Osteocyte (in vitro differentiated cells): ENCODE measurements at places on chromosomes 16 and 17.

GRCh38 chr17:76824093-76824492 is 44.1 kb upstream of the MGAT5B start:
- no peak for DNase-seq

GRCh38 chr16:54707813-54708212 is 222.9 kb upstream of the IRX5 start:
- no peak for DNase-seq

DNA sequence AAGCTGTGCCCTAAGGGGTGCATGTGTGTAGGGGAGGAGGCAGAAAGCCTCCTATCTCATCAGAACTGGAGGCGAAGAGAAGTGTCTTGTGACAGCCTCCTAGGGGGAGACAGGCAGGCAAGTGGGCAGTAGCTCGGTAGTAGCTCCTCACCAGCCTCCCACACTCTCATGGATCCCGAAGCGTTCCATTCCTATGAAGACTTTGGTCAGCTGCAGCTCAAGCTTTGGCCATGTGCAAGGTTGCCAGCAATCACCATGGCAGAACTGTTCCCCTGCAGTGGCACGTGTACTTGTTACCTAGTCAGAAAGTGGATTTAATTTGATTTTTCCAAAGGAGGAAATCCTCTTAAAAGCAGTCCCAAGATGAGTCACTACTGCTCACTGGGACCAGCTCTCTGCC is 6.7 kb downstream of the MRPL58 start:
- DNase-seq = no peak

DNA sequence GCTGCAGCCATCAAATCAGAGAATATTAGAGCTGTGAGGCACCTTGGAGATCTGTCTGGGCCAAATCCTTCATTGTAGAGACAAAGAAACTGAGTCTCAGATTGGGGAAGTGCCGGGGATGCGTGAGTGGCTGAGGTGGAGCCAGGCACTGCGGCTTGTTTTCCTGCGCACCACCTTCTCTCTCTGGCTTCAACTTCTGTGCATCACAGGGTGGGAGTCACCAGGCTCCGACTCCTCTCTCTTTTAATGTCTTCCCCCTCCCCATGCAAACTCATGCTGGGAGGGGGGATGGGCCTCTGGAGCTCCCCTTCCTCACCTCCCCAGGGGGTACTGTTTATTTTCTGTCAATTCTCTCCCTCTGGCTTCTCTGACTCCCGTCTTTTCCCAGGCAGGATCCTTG is 8.7 kb upstream of the ETV4 start:
- no peak for DNase-seq

- no peak for DNase-seq
Measured at GRCh38 chr17:4215882-4216570, 47.8 kb downstream of the ANKFY1 start.

- no peak for DNase-seq
Measured at GRCh38 chr17:3803308-3803640, 2.3 kb upstream of the ITGAE start.

DNA sequence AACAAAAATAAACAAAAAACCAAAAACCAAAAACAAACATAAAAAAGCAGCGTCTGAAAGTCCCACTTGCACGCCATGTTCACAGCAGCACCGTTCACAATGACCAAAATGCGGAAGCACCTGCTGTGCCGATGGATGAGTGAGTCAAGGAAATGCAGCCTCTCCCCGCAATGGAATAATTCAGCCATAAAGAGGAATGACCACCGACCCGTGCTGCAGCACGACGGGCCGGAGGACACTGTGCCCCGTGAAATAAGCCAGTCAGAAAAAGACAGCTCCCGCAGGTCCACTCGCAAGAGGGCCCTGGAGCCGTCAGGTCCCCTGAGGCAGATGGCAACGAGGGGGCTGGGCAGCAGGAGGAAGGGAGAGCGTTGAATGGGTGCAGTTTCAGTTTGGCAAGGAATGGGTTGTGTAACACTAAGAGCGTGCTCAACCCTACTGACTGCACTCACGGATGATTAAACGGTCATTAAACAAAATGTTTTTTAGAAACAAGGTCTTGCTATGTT is 5.1 kb downstream of the CLCN7 start:
- DNase-seq = no peak

DNA sequence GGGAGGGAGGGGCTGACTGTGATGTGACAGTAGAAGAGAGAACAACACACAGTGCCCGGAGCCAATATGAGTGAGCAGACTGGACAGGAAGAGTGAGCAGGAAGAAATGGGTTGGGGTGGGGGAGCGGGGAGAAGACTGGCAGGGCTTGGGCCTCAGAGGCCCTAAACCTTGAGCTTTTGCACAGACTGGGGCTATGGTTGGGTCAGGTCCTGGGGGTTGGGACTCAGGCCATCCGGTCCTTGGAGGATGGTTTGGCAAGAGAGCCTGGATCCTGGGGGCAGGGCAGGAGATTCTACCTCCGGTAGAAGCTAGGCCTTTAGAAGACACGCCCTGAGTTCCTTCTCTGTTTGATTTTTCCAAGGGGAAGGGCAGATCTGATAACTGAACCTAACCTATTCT is 1.1 kb downstream of the CAMTA2 start:
- no peak for DNase-seq

DNA sequence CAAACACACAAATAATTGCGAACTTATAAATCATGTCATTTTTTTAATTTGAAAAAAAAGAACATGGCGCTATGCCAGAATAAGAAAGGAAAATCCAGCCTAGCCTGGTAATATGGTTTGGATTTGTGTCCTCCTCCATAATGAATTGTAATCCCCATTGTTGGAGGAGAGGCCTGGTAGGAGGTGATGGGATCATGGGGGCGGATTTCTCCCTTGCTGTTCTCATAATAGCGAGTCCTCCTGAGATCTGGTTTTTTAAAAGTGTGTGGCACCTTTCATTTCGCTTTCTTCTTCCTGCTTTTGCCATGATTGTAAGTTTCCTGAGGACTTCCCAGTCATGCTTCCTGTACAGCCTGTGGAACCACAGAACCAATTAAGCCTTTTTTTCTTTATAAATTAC is 65.9 kb upstream of the TANC2 start:
- DNase-seq = peak; percentile 8

- no peak for DNase-seq
Measured at GRCh38 chr16:87043231-87044031, 273.8 kb downstream of the C16orf95 start.

- peak; percentile 97 for DNase-seq
Measured at GRCh38 chr17:40121181-40122135, at the start of gene MSL1. Gene MSL1, plus strand, starts transcription at chr17:40121971. Its CDS starts 642 bp downstream, at chr17:40122613.

GRCh38 chr17:28740406-28741357 is 3.1 kb upstream of the TRAF4 start:
- DNase-seq = no peak

GRCh38 chr16:84563786-84564420 is 54.0 kb downstream of the COTL1 start:
- no peak for DNase-seq

- no peak for DNase-seq
Measured at GRCh38 chr17:31788571-31788946, 70.5 kb downstream of the COPRS start.

GRCh38 chr17:50165867-50166517 is at the start of gene SGCA:
Gene SGCA, plus strand, starts transcription at chr17:50166005. Its CDS starts 36 bp downstream, at chr17:50166041.
- no peak for DNase-seq

- no peak for DNase-seq
Measured at GRCh38 chr16:67580202-67580601, 17.9 kb downstream of the CTCF start.

GRCh38 chr16:67428146-67428731 is 2.7 kb upstream of the HSD11B2 start:
- peak; percentile 89 for DNase-seq

DNA sequence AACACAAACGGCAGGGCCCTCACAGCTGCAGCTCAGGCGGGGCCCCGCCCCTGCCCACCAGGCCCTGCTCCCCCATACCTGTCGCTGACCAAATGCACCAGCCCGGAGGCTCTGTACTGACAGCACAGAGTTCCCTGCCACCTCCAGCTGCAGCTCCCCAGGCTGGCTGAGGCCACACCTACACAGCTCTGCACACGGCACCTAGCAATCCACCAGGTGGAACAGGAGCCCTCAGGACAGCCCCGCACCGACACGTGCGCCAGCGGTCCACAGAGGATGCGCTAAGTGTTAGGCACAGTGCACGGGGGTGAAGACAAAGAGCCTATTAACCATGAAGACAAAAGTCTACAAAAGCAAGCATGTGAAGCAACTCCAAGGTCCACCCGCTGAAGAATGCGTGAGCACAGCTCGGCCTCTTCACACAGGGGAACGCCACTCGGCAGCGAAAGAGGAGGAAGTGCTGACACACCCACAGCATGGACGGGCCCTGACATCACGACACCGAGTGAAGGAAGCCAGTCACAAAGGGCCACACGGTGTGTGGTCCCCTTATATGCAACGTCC is 5.4 kb downstream of the ZCCHC14 start:
- DNase-seq = no peak

DNA sequence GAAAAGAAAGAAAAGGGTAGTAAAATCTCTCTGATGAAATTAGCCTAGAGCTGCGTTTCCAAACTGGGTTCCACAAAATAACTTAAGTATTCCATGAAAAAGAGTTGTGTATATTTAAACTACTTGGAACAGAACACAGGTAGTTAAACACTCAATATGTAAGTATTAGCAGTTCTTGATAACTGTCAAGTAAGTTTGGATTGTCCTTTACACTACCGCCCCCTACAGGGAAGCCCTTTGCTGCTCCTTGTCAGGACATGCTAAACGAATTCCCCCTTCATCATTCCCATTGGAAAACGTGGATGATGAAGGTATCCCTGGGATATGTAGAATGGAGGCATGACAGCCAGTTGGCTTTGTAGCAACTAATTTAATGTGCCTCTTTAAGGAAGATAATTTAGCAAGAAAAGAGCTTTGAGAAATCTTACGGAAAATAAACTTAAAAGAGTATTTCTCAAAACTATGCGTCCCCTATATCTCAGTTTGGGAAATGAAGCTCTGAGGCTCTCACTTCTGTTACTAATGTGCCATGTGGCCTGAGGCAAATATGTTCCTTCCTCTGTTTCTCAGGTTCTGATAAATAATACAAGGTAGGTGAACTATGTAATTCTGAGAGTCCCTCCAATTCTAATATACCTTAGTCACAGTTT is 18.8 kb downstream of the NCBP3 start:
- no peak for DNase-seq

DNA sequence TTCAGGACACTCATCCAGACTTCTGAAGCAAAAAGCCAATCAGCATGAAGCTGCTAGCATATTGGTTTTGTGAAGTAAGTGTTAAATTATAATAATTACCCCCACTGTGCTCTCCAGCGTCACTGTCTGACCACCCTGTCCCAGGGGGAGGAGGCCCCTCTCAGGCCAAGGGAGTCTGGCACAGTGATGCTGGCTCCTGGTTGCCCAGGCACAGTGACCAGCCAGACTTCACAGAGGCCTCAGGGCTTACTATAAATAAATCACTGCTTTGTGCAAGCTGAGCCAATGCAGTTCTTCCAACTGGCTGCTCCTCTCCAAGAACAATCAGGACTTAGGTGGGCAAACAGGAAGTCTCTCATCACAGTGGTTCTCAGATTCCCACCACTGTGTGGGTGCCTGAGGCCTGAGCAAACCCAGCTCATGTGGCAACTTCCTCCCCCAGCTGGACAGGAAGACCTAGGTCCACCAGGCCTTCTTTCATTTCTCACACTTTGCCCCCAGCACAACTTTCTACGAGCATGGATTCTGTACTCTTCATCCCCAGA is 1.7 kb upstream of the DBNDD1 start:
- no peak for DNase-seq

DNA sequence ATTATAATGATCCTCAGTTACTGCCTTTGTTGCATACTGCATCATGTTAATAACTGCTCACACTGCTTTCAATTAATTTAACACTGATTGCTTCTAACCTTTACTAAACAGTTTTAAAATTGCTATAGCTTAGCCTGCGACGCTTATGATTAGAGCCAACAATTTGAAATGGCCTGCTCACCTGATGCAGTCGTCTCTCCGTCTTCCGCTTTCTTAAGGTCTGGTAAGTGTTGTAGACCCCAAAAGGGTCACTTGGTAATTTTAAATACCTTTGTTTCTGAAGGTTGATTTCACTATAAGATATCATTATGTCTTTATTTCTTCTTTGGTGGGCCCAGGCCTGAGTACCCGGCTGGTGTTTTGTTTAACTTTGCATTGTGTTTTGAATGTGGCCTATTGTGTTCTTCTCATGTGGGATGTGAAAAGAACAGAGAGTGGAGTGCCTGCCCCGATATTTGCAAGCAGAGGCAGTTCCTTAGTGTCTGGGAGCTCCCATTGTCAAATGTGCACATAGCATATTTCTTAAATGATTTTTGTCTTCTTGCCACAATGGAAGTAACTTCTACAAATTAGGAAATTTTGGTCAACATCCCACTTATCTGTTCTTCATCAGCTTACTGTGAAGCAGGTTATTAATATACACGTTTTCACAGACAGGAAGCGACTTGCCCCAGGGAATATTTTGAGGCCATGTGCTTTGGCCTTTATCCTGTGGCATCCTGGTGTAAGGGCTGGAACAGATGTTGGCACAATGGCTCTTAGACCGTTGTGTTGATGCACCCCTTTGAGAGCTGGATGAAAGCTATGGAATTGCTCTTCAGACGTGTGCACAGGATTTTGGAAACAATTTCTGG is 2.9 kb downstream of the PHKB start:
- DNase-seq = no peak

DNA sequence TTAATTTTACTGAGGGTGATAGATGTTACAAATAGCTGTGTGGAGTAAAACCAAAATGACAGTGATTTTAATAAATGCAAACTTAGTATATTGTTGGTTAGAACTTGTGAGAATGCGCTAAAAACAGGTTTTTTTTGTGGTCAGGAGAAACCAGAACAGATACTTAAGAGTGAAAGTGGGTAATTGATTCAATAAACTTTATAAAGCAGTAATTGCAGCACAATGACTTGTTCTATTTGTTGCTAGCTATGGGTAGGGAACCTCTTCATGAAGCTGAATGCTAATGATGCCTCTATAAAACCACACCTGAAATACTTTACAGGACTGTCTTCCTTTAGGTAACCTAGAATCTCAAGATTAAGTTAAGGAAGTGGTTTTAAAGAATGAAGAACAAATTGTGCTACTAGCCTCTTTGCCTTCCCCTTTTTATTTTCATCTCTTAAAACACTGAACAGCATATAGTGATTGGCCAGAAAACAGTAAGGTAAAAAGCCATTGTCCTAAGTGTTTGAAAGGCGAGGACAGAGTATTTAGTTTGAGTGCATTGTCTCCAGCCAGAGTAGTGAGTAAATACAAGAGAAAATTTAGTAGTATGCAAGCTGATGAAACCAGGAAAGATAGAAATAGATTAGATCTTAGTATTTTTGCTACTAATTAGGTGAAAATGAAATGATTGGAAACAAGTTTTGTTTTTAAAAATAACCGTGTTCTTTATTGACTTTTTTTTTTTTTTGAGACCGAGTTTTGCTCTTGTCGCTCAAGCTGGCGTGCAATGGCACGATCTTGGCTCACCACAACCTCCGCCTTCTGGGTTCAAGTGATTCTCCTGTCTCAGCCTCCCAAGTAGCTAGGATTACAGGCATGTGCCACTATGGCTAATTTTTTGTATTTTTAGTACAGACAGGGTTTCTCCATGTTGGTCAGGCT is 6.0 kb downstream of the GGNBP2 start:
- no peak for DNase-seq

- DNase-seq = no peak
Measured at GRCh38 chr16:85649411-85650134, 36.5 kb downstream of the GSE1 start.

- DNase-seq = no peak
Measured at GRCh38 chr17:76530095-76530723, 7.3 kb downstream of the CYGB start.

- DNase-seq = no peak
Measured at GRCh38 chr17:46771561-46772474, 46.7 kb downstream of the WNT3 start.
